Activated CD4-positive, alpha-beta T cell treated with anti-CD3 and anti-CD28 coated beads, Interleukin-2, amount 50 U/mL, for 1 hour (primary cell): ENCODE measurements at places on chromosomes 1 and 21.

DNA sequence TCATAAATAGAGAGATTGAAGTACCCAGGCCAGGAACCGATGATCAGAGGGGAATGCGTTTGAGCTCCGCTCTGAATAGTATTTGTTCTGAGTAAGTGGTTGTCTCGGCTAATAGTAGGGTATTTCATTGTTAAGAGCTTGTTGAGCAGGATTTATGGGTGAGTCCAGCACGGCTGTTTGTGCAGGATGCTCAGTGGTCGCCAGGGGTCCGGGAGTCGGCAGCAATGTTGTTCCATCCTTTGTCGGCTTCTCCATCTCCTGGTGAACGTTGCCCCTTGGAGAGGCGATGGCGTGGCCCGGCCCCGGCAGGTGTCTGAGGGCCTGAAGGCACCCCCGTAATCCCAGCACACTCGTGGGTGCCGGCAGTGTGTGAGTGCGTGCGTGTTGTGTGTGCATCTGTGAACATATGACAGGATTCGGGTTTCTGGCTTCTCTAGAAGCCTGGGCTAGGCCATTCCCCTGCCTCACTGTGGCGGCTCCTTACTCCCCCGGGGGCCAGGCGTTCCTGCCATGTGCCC, 160.8 kb upstream of the ARHGEF16 start:
- no peak for DNase-seq

- no peak for DNase-seq
Measured at GRCh38 chr1:34842952-34843371, 16.6 kb downstream of the SMIM12 start.

GRCh38 chr1:171247501-171247900, 793 bp upstream of the FMO1 start:
- DNase-seq = no peak

GRCh38 chr1:234699795-234700665, 90.1 kb upstream of the IRF2BP2 start:
- no peak for DNase-seq

GRCh38 chr1:48030696-48031365, 33.6 kb upstream of the TRABD2B start:
- DNase-seq = no peak

DNA sequence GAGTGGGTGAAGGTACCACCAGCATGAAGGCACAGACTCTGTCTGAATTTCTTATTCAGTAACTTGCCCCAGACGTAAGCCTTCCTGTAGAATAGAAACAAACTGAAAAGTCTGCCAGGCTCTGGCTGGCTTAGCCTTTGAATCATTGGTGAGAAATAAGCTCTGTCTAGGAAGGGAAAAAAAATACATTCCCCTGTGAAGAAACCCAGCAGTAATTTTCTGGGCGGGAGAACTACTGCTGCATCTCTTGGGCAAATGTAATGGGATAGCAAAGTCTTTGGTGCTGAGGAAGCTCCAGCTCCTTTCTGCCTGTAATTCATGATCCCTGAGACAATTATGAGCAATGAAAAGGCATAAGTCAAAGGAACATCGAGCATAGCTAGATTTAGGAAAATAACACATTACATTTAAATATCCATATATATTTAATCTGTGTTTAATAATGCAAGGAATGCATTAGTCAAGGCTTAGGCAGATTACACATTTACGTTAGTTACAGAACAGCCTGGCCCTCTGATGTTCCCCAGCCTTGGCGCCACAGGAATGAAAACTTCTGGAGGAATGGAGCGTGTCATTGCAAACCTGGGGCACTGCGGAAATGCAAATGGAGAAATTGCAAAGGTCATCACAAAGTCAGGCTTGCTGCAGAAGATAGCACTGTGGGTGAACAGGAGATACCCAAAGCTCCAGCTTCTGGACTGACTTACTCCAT, 216.3 kb upstream of the CAMK1G start:
- no peak for DNase-seq

GRCh38 chr1:113950908-113951307, 21.8 kb downstream of the HIPK1 start:
- no peak for DNase-seq

GRCh38 chr1:3987669-3988235, 87.7 kb upstream of the C1orf174 start:
- no peak for DNase-seq

DNA sequence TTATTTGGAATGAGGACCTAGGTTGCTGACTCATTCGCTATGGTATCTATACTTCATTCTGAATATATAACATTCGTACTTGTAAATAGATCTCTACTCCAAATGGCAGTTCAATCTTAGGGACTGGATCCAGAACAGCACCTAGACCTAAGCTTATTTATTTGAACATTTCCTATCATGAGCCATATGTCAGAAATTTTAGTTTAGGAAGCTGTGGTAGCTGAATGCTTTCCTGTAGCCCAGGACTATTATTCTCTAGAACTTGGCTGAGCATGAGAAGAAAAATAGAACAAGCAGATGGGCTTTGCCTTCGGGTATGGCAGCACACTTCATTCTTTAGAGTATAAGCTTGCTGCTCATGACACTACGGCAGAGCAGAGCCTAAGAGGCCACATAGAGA, 1114.4 kb upstream of the B3GALT2 start:
- DNase-seq = no peak

- DNase-seq = no peak
Measured at GRCh38 chr1:116668277-116668676, 744 bp upstream of the IGSF3 start.

- DNase-seq = no peak
Measured at GRCh38 chr1:39380036-39380435, 111.4 kb upstream of the BMP8A start.

DNA sequence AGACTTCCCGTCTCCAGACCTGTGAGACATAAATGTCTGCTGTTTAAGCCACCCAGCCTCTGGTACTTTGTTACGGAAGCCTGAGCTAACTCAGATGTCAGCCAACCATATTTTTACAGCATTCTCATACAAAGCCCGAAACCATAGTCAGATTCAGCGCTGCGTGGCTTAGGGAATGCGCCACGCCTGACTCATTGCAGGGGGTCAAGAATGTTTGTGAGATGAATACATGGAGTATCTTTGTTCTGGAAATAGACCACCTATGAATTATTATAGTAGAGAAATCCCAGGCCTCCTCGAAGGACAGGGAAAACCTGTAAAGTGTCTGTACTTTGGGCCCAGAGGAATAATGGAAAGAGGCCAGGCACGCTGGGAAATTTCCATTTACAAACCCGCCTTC, 434.8 kb downstream of the CAMTA1 start:
- DNase-seq = no peak

DNA sequence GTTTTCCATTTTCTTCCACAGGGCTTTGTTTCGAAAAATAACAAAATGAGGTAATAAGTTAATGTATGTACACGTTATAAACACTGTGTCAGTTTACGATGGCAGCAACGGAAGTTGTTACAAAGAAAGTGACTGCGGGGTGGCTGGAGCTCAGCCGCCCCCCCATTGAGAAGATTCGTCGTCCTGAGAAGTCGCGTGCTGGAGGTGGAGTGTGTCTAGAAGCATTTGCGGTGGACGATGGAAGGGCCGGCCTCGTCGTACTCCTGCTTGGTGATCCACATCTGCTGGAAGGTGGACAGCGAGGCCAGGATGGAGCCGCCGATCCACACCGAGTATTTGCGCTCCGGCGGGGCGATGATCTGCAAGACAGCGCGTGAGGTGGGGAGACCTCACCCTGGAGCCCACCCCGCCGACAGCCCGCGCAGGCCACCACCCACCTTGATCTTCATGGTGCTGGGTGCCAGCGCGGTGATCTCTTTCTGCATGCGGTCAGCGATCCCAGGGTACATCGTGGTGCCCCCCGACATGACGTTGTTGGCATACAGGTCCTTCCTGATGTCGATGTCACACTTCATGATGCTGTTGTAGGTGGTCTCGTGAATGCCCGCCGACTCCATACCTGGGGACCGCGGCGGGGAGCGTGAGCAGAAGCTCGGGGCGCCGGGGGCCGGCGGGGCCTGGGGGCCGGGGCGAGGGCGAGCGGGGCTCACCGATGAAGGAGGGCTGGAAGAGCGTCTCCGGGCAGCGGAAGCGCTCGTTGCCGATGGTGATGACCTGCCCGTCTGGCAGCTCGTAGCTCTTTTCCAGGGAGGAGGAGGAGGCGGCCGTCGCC, 2.4 kb downstream of the ACTA1 start:
- DNase-seq = no peak

GRCh38 chr1:7813677-7814373, 29.7 kb downstream of the PER3 start:
- no peak for DNase-seq

- DNase-seq = no peak
Measured at GRCh38 chr1:163258181-163258580, 55.5 kb upstream of the RGS5 start.

DNA sequence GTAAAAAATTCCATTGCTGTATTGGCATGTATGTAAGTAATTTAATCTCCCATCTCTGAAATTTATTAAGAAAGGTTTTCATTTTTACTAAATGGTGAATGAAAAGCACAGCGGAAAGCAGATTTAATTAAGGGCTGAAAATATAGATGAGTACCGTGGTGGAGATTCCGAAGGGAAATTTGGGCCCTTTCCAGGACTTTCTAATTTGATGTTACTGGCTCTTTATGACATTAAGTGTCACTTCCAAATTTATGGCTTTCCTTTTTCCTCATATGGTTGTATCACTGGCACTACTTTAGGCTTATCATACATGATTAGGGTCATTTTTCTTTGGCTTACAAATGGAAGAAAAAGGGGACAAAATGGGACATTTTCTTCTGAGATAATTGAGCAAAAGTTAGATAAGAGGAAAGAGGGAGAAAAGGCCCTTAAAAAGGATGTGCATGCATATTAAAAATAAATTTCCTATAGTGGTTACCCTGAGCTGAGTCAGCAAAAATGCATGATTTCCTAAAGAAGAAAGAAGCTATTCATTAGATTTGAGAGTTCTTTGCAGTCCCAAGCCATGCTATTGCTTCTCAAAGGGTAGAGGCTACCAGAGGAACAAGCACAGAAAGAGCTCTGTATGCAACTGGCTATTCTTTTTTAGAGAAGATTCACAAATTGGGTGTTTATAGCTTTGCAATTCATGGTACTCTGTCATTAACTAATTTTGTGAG, 74.9 kb upstream of the CNIH3 start:
- no peak for DNase-seq
